ENCODE measurements at places on chromosomes 16 and 17.

GRCh38 chr16:87708881-87709638 lies 56.7 kb downstream of the KLHDC4 start:
- no peak for DNase-seq
- H3K27me3 ChIP-seq: no peaks in the 10 kb centered on the region
- no peaks in the 10 kb centered on the region for H3K36me3 ChIP-seq
- H3K27ac ChIP-seq: no peak overlapping the region

DNA sequence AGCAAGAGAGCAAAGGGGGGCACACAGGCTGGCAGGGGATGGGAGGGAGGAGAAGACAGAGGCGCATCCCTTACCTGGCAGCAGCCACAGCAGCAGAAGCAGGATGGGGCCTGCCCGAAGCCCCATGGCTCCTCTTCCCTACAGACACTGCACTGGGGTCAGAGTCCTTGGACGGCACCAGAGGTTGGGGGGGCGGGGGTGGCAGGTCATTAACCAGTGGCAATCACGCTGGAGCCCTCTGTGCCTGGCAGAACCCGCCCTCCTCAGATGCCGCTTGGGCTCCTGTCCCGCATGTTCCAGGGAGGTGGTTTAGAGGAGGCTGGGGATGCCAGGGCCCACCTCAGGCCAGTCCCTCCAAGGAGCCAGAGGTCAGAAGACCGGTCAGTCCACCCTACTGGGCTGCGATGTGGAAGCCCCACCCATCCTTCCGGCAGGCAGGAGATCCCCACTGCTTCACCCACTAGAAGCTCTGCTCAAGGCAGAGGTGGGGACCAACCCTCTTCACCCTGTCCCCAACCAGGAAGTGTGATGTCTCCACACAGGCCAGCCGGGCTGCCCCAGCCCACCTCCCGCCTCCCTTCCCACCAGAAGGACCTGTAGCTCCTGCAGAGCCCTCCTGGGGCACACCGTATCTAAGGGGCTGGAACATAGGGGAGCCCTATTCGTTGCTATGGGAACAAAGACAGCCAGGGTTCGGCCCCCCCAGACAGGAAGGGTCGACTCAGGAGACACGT lies 11.7 kb downstream of the ZG16B start:
- DNase-seq: no peak
- no peaks in the 10 kb centered on the region for H3K4me1 ChIP-seq
- no peak overlapping the region for H3K27ac ChIP-seq

- no peak overlapping the region for H3K4me3 ChIP-seq
- peaks cover 2% of the 10 kb centered on the region for H3K4me1 ChIP-seq
- H3K27me3 ChIP-seq: no peaks in the 10 kb centered on the region
- no peaks in the 10 kb centered on the region for H3K36me3 ChIP-seq
- no peak for DNase-seq
Measured at GRCh38 chr16:85196976-85197375, 84.7 kb upstream of the CIBAR2 start.

- peak; percentile 89 for DNase-seq
- no peaks in the 10 kb centered on the region for H3K27me3 ChIP-seq
- H3K27ac ChIP-seq: no peak overlapping the region
- H3K4me3 ChIP-seq: no peak overlapping the region
- H3K36me3 ChIP-seq: no peaks in the 10 kb centered on the region
Measured at GRCh38 chr16:80084614-80085013, 456.2 kb upstream of the DYNLRB2 start.

- DNase-seq: no peak
- no peak overlapping the region for H3K27ac ChIP-seq
- H3K36me3 ChIP-seq: no peaks in the 10 kb centered on the region
- H3K4me3 ChIP-seq: no peak overlapping the region
- no peaks in the 10 kb centered on the region for H3K27me3 ChIP-seq
- no peaks in the 10 kb centered on the region for H3K4me1 ChIP-seq
Measured at GRCh38 chr17:56431736-56432135, 161.8 kb upstream of the NOG start.

DNA sequence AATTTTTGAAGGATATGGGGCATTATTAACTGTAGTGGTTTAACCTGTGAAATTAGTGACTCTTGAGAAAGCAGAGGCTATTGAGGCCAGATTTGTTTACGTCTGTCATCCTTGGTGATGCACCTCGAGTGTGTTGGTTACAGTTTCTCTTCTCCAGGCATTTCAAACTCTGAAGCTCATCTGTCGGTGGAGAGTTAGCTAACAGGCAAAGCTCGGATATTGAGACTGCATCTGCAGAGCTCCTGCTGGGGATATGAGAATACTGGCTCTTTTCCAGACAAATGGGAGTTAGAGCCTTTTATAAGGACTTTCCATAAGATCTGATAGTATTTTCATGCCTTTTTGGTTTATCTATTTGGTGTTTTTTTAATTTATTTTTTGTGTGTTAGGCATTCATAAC lies 6.7 kb downstream of the CLEC16A start:
- peaks cover 40% of the 10 kb centered on the region for H3K4me1 ChIP-seq
- peak; percentile 38 for DNase-seq

- DNase-seq: peak; percentile 73
- no peak overlapping the region for H3K4me3 ChIP-seq
- H3K36me3 ChIP-seq: no peaks in the 10 kb centered on the region
- H3K27me3 ChIP-seq: no peaks in the 10 kb centered on the region
- no peak overlapping the region for H3K27ac ChIP-seq
- H3K4me1 ChIP-seq: peaks cover 4% of the 10 kb centered on the region
Measured at GRCh38 chr17:78842881-78843565, 2.4 kb upstream of the USP36 start.

GRCh38 chr16:56369202-56369601 lies 56.1 kb downstream of the AMFR start:
- no peak for DNase-seq
- peaks cover 2% of the 10 kb centered on the region for H3K36me3 ChIP-seq
- no peaks in the 10 kb centered on the region for H3K4me1 ChIP-seq
- H3K27ac ChIP-seq: no peak overlapping the region

- H3K4me1 ChIP-seq: no peaks in the 10 kb centered on the region
- H3K27ac ChIP-seq: no peak overlapping the region
- no peak for DNase-seq
Measured at GRCh38 chr17:15947271-15947670, 2.3 kb downstream of the ADORA2B start.

DNA sequence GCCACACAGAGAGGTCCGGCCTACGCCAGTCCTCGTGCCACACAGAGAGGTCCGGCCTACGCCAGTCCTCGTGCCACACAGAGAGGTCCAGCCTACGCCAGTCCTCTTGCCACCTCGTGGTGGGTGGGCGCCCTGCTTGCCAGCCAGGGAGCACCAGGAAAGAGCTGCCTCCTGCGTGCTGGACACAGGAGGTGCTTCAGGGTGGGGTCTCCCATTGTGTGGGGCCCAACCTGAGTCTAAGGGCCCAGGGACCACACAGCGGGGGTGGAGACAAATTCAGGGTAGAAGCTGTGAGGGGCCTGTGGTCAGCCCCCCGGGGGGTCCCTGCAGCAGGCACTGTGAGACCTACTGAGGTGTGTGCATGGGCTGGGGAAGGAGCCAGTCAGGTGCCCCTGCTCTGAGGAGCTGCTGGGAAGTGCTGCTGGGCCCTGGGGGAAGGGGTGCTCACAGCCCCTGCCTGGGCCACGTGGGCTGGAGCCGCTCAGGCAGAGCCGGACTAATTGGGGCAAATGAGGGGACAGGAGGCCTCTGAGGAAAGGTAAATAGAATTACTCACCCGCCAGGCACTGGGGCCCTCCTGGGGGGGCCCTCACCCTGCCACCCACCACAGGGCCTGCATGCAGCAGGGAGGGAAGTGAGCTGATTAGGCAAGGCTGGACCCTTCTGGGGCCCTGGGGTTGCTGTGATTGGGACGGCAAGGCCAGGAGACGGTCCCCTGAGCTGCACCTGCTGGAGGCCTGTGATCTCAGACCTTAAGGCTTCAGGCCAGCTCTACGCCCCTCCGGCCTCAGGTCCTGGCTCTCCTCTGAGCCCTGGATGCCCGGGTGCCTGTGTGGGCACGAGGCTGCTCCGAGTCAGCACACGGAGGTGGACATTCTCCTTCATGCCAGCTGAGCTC lies 11.0 kb downstream of the GCGR start:
- no peak for DNase-seq
- H3K27ac ChIP-seq: no peak overlapping the region
- H3K4me1 ChIP-seq: peaks cover 1% of the 10 kb centered on the region
- H3K4me3 ChIP-seq: no peak overlapping the region
- no peaks in the 10 kb centered on the region for H3K36me3 ChIP-seq

- no peak overlapping the region for H3K4me3 ChIP-seq
- no peak for DNase-seq
- no peak overlapping the region for H3K27ac ChIP-seq
Measured at GRCh38 chr17:60383379-60383778, 8.6 kb downstream of the USP32 start.

GRCh38 chr16:717450-718245 lies 2.7 kb downstream of the METRN start:
- H3K36me3 ChIP-seq: no peaks in the 10 kb centered on the region
- H3K27ac ChIP-seq: no peak overlapping the region
- DNase-seq: no peak
- H3K4me3 ChIP-seq: no peak overlapping the region
- peaks cover 4% of the 10 kb centered on the region for H3K4me1 ChIP-seq

DNA sequence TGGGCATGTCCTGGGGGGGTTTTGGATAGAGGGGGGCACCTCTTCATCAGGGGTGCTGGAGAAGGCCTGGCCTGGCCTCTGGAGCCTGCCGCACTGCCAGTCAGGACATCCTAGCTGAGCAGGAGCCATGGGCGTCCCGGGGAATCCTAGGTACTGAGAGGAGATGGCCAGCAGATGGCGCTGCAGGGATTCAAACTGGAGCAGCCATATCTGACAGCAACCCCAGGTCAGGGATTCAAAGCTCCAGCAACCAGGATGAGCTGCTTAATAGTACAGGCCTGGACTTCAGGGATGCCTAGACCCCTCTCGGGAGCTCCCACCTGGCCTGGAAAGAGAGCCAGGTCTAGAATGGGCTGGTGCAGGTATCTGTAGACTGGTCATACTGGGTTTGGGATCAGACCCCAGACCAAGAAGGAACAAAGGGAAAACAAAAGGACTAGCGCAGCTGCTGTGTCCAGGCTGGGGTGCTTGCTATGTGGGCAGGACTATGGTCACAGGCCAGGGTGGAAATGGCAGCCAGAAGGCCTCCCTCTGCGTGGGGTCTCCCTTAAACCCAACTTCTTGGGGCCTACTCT lies 306.9 kb upstream of the RBFOX1 start:
- H3K27ac ChIP-seq: no peak overlapping the region
- H3K36me3 ChIP-seq: no peaks in the 10 kb centered on the region
- DNase-seq: peak; percentile 91
- H3K4me3 ChIP-seq: no peak overlapping the region
- H3K27me3 ChIP-seq: no peaks in the 10 kb centered on the region
- H3K4me1 ChIP-seq: no peaks in the 10 kb centered on the region

- peaks cover 3% of the 10 kb centered on the region for H3K4me1 ChIP-seq
- no peaks in the 10 kb centered on the region for H3K27me3 ChIP-seq
- DNase-seq: no peak
Measured at GRCh38 chr17:51941272-51941671, 217.2 kb downstream of the CA10 start.

- DNase-seq: no peak
- H3K27me3 ChIP-seq: no peaks in the 10 kb centered on the region
- H3K36me3 ChIP-seq: no peaks in the 10 kb centered on the region
- no peak overlapping the region for H3K27ac ChIP-seq
Measured at GRCh38 chr16:4892361-4893102, 44.4 kb downstream of the PPL start.

GRCh38 chr17:36095992-36096391 lies 6.0 kb upstream of the CCL3 start:
- H3K27me3 ChIP-seq: no peaks in the 10 kb centered on the region
- no peak overlapping the region for H3K4me3 ChIP-seq

- H3K36me3 ChIP-seq: no peaks in the 10 kb centered on the region
- no peak for DNase-seq
- H3K4me1 ChIP-seq: no peaks in the 10 kb centered on the region
- H3K27me3 ChIP-seq: no peaks in the 10 kb centered on the region
- H3K27ac ChIP-seq: no peak overlapping the region
- no peak overlapping the region for H3K4me3 ChIP-seq
Measured at GRCh38 chr17:28151001-28151400, 108.5 kb downstream of the NLK start.

DNA sequence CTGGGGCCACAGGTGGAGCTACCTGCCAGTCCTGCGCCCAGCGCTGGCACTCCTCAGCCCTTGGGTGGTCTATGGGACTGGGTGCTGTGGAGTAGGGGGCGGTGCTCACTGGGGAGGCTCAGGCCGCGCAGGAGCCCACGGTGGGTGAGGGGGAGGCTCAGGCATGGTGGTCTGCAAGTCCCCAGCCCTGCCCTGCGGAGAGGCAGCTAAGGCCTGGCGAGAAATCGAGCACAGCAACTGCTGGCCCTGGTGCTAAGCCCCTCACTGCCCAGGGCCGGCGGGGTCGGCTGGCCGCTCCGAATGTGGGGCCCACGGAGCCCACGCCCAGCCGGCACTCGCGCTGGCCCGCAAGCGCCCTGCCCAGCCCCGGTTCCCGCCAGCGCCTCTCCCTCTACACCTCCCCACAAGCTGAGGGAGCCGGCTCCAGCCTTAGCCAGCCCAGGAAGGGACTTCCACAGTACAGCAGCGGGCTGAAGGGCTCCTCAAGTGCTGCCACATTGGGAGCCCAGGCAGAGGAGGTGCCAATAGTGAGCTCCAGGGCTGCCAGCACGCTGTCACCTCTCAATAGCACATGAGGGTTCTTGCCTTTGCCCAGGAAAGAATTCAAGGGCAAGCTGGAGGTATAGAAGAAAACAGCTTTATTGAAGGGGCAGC lies 11.0 kb upstream of the EEF2KMT start:
- no peak for DNase-seq
- no peaks in the 10 kb centered on the region for H3K4me1 ChIP-seq
- no peaks in the 10 kb centered on the region for H3K36me3 ChIP-seq
- H3K27me3 ChIP-seq: no peaks in the 10 kb centered on the region

DNA sequence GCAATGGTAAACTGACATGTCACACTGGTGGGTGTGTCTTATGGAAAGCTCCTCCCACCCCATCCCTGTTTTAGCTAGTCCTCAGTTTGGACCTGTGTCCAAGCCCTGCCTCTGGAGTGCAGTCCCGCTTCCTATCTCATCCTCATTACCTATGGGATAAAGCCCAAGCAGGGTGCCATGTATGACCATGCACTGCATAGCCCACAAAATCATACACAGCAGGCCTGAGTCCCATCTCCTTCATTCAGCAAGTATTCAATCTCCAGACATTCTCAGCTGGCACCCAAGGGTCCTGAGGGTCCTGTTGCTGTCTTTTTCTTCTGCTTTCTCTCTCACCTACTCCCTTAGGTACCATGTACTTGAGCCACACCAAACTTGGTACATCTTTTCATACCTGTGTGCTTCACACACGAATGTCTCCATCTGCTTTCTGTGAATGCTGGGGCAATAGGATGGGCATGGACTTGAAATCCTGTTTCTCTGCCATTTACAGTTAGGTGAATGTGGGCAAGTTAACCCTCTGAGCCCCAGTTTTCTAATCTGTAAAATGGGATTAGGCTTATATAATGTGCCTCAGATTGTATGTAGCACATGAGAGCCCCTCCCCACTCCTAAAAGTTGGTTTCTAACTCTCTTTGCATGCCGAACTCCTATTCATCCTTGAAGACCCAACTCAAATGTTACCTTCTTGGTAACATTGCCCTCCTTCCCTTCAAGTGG lies 28.5 kb downstream of the TNS4 start:
- H3K36me3 ChIP-seq: no peaks in the 10 kb centered on the region
- no peak overlapping the region for H3K4me3 ChIP-seq
- no peak for DNase-seq
- peaks cover 2% of the 10 kb centered on the region for H3K4me1 ChIP-seq
- H3K27ac ChIP-seq: no peak overlapping the region
- no peaks in the 10 kb centered on the region for H3K27me3 ChIP-seq
